HCT116 (cell line): ENCODE measurements at places on chromosomes 6 and 20.

DNA sequence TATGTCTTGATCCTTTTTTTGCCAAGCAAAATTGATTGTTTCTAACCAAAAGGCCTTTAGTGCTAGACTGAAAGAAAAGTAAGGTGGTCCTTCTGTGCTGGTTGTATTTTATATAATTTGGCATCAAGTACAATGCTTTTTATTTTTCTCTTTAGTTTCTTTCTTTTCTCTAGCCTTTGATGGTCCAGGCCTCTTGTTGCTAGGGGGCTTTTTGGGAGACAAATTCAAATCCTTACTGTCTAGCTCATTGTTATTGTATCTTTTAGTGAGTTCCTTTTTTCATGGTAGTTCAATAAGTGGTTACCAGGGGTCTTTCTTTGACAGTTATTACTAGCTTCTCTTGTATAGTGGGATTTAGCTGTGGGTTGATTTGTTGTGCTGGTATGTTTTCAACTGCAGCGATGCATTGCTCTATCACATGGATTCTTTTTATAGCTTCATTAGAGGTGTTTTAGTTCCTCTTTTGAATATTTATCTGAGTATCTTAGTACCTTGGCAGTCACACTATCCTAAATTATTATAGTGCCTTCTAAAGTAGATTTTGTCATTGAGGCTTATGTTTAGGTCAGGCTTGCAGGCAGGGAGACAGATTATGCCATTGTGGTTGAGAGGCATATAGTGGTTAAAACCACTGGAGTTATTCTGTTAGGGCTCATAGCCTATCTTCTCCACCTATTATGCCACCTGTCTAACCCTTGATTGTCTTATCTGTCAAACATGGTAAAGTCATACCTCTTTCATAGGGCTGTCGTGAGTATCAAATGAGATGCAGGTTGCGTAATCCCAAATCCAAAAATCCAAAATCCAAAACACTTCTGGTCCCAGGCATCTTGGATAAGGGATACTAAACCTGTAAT is 49.5 kb downstream of the KCNS1 start:
- no peak for DNase-seq

DNA sequence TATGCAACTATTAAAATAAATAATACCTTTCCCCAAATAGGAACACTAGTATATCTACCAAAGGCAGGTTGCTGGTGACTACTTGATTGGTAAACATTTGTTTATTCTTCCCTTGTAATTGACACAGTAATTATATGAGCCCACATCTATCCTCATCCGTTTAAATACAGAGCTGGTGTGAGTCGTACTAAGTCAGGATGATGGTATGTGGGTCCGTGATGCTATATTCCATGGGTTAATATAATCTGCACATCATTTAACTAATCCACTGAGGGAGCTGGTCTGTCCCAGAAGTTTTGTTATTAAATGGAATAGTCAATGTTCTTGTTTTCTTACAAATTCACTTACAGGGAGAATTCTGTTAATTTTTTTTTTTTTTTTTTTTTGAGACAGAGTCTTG is 164.0 kb upstream of the AGPAT4 start:
- no peak for DNase-seq

- no peak for DNase-seq
Observed at GRCh38 chr20:44962483-44962882, 2.3 kb upstream of the TOMM34 start.

DNA sequence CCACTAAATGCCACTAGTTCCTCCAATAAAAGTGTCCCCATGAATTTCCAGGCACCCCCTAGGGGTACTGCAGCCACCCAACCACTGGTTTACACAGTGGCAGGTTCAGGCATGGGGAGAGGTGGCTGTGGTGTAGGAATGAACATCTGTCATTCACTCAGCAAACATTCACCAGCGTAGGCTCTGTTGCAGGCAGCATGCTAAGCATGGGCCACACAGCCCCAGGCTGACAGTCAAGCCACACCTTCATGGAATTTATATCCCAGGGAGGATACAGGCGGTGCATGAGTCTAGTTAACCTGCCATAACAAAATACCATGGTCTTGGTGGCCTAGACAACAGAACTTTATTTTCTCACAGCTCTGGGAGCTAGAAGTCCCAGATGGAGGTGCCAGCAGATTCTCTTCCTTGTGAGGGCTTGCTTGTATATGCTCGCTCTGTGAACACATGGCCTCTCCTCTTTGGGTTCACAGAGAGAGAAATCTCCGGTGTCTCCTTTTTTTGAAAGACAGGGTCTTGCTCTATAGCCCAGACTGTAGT is 135.7 kb downstream of the EYA2 start:
- no peak for DNase-seq

DNA sequence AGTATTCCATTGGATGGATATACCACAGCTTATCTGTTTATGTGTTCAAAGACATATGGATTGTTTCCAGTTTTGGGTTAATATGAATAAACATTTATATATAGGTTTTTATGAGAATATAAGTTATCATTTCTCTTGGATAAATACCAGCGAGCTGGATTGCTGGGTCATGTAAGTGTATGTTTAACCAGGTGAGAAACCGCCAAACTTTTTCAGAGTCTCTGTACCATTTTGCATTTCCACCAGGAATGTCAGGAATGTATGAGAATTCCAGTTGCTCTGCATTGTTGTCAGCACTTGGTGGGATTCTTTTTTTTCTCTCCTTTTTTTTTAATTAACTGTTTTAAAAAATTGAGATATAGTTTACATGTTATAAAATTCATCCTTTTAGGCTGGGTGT is 52.1 kb downstream of the PHF20 start:
- DNase-seq = no peak

DNA sequence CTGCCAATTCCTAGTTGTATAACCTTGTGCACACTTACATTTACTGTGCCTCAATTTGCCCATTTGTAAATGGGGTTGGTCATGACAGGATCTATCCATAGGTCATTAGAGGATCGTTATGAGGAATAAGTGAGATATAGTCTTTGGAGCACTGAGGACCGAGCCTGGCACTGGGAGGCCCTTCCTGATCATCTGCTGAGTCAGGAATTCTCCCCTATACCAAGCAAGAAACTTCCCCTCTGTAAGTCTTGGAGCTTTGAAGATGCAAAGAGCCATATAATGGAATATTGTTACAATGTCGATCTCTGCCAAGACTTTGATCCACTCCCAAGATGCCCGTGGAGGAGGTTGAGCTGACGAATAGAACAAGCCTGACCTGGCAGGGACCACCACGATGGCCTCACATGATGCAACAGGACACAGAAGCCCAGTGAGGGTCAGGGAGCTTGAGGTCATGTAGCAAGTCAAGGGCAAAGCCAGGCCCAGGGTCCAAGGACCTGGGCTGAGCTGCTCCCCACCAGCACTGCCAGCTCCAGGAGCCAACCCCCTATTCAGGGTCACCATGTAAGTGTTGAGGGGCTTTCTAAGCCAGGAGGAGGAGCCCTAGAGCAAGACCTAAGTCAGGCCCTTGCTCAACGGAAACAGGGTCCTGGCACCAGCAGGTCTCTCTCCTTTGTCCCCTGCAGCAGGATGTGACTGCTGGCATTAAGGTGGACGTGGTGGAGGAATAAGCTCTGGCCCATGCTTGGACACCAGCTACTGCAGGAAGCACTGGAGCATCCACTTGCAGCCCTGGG is 16.7 kb downstream of the PDRG1 start:
- DNase-seq = no peak

DNA sequence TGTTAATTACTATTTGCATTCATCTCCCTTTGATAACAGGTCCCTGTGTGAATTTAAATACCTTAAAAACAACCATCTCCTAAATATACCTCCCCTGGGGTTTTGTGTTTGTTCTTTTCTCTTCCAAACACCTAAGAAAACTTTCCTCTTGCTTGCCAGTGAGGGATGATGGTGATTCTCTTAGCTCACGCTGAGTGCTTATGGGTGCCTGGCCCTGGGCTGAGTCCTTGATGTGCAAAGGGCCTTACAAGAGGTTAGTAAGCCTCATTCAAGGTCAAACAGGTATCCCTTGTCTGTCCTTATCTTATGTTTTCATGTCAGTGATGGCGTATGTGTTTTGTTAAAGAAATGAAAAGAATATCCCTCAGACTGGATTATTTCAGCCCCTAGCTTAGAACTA is 76.3 kb downstream of the SYCP2L start:
- no peak for DNase-seq

- no peak for DNase-seq
Observed at GRCh38 chr6:151175662-151176445, 63.9 kb upstream of the AKAP12 start.
